ENCODE measurements at places on chromosomes 4 and X.
A peak's percentile ranks its signal among the peaks of the same experiment; 100 is the strongest.

DNA sequence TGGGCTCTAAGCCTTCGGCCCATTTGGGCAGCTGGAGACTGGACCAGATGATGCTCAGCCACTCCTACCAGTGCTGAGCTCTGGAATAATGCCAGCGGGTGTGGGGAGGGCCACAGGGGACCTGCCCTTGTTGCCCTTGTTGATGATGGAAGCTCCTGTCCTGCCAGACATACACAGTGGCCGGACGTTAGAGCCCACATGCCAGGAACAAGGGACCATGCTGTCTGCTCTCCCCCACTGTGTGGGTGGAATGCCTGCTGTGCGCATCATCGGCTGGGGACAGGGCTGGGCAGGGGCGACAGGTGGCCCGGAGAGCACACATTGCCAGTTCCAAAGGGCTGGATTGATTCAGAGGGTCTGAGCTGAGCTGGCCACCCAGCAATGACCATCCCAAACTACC is 2.0 kb downstream of the ABLIM2 start:
- DNase-seq: no peak

- no peak for DNase-seq
These were observed 377.0 kb downstream of the PDGFC start for GRCh38 chr4:156594624-156595023.

GRCh38 chr4:5746829-5747737 is 36.1 kb downstream of the EVC start:
- peak; percentile 48 for DNase-seq

DNA sequence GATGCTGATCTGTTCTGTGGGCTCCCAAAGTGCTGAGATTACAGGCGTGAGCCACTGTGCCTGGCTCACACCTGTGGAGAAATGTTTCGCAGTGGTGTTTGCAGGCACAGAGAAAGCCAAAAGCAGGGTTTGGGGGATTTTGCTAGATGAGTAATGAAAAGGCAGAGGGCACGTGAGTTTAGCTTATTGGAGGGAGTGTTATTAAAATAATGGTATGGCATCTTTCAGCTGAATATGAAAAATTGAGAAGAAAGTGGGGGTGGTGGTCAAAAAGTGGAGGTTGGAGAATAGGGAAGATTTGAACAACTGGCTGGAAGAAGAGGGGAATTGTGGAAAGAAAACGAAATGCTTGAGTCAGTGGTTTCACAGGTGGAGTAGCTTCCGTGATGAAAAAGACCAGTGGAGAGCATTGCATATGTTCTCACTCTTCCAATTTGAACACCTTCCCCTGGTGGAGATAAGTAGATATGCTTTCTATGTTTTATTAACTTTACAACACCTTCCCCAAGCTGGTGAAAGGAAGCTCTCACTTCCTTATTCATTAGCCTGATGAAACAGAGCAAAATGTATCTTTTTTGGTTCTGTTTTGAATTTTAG is 1.1 kb upstream of the CHST7 start:
- DNase-seq: no peak

- DNase-seq: no peak
These were observed 17.6 kb upstream of the KIAA1210 start for GRCh38 chrX:119145241-119145653.

DNA sequence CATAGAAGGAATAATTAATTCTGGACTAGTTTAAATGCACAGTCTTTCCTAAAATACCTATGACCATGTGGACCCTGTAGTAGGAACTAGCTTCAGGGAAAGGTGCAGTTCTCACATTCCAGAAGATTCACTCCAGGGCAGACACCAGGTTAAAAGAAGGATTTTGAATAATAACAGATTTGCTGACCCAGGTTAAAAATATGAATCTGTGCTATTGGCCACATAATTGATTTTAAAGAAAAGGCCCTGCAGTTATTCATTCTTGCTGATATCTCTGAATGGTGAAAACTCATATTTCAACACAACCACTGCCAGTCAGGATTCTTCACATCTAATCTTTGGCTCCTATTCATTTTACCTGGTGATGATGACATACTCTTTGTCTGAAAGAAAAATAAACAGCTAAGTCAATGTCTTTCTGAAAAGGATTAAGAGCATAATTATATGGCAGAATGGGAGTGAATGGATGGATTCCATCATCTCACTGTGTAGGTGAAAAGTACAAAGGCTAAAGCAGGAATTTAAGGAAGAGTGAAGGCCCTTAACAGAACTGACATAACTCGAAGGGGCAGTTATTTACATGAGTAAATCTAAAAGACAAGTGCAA is 432.8 kb downstream of the PDGFC start:
- DNase-seq: no peak

DNA sequence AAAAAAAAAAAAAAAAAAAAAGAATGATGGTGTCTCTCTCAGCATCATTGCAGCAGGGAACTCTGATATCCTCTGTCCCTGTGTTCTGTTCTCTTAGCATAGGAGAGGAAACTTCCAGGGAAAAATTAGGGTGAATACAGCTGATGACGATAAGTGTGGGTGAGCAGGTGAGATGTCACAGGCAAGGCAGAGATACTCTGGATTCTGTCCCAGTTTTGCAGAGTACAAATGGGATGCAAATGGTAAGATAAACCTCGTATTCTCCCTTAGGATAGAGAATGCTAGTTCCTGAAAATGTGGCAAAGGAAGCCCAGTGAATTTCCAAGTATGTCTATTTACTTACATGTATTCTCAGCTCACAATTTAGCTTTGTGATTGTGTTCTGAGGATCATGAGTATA is 671.6 kb upstream of the BOD1L1 start:
- DNase-seq: no peak

DNA sequence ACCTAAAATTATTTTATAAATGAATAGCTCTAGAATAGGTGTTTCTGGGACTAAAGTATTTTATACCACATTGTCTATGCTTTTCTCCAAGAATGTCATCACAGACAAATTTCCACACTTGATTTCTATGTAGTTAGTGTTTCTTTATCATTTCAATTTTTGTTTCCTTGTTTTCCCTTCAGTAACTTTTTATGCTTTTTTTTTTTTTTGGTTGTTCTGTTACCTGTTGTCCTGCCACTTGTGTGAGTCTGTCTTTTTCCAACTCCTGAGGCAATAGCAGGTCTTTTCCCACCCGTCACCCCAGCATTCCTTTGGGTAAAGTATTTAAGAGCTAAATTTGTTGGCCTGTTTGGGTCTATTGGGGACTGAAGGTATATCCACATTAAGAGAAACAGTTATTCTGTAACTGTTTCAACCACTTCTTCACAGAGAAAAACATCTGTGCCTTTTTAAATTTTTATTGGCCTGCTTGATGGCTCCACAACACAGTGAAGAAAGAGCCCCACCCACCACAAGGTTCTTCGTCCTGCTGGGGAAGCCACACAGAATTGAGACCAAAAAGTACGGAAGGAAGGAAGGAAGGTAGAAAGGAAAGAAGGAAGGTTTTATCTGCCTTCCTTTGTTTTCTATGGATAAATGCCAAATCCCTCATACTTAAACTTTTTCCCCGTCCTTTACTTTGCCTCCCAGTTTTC is 17.7 kb upstream of the GPC3 start:
- DNase-seq: no peak

GRCh38 chr4:113540859-113541258 is 220.7 kb downstream of the CAMK2D start:
- DNase-seq: no peak

- no peak for DNase-seq
These were observed 18.0 kb downstream of the FAM9A start for GRCh38 chrX:8783097-8783713.

All from HFFc6 (cell line).